ENCODE measurements at places on chromosomes 6 and 20.

DNA sequence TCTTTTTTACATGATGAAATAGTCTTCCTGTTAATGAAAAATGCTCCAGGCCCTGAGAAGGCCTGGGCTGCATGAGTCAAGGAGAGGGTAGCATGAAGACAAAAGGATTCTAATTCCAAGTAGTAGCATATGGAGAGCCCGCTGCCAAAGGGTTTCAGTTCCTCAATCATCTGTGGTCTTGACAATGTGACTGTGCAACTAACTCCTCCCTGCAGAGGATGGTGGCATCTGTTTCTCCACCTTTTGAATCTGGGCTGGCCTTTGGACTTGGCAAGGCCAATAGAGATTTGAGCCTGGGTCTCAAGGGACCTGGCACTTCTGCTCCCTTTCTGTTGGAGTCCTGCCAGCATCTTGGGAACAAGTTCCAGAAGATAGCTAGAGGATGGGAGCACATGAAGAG is 35.1 kb upstream of the ANKEF1 start:
- no peak for DNase-seq

DNA sequence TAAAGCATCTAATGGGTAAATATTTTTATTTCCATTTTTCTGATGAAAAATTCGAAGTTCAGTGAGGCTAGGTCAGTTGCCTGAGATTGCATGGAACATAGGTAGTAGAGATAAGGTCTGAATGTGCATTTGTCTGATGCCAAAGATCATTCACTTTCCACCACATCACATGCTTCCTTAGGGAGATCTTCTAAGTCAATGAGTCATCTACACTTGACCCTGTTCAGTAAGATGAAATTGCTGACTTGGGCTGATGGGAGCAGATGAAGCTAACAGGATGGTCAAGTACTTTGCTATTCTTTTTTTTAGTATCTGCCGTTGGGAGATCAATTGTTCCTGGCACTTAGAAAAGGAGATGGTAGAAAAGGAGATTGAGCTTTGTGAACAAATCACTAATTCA is 511.3 kb downstream of the PHF3 start:
- no peak for DNase-seq

DNA sequence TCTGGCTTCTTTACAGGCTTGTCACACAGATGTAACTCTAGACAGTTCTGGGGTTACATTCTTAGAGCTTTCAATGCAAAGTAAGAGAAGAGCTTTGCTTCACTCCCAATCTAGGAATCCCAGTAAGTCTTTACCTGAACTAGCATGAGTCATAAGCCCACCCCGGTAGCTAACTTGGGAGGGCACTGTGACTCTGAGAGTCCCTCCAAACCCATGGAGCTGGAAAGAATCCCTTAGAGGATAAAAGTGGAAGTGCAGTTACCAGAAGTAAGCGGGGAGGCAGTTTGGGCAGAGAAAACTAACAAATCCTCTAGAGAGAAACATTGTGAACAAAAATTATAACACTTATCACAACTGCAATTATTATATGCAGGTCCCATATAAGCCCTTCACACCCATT is 84.0 kb upstream of the SMLR1 start:
- no peak for DNase-seq

GRCh38 chr6:12081771-12082170 is 69.7 kb downstream of the HIVEP1 start:
- no peak for DNase-seq

GRCh38 chr6:164121527-164121926 is 707.0 kb downstream of the QKI start:
- DNase-seq, result no peak

GRCh38 chr6:13434777-13435176 is 52.6 kb downstream of the GFOD1 start:
- no peak for DNase-seq

DNA sequence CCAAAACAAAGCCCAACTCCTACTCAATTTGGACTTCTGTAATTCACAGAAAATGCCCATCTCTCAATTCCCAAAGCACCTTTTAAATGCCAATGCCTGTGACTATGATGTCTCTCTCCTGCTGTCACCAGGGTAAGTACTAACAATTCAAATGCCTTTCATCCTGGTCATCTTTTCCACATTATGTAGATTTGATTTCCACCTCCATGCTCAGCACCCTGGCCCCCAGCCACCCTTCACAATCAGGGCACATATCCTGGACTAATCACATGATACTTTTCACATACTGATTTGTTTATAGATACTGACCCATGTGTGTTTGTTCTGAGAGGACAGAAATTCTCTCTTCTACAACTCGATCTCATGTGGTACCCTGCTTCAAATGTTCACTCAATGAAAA is 236.3 kb downstream of the PTPRK start:
- DNase-seq, result no peak

DNA sequence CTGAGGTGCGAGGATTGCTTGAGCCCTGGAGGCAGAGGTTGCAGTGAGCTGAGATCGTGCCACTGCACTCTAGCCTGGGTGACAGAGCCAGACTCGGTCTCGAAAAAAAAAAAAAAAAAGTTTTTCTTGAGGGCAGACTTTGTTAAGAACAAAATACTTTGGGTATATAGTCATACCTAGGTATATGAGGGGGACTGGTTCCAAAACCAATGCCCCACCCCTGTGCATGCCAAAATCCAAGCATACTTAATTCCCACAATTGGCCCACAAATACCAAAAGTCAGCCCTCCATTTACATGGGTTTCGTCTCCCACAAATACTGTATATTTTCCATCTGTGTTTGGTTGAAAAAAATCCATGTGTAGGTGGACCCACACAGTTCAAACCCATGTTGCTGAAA is 119.9 kb downstream of the INSM1 start:
- no peak for DNase-seq

DNA sequence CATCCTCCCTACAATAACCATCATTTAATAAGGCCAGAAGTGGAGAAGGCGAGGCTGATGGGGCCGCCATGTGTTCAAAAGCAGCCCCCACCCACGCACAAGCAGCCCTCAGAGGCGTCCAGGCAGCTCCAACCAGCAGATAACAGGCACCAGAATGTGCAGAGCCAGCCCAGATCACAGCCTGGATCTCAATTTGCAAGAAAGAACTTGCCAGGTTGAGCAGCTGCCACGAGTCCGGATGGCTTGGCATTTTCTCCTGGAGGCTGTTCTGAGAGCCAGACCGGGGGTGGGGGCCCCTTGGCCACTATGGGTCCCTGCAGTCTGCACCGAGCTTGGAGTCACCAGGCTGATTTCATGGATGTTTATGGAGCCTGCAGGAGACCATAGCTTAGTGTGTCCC is 338.1 kb downstream of the PREX1 start:
- DNase-seq, result no peak
